ENCODE measurements at places on chromosomes 5 and 9.
A peak's percentile ranks its signal among the peaks of the same experiment; 100 is the strongest.

DNA sequence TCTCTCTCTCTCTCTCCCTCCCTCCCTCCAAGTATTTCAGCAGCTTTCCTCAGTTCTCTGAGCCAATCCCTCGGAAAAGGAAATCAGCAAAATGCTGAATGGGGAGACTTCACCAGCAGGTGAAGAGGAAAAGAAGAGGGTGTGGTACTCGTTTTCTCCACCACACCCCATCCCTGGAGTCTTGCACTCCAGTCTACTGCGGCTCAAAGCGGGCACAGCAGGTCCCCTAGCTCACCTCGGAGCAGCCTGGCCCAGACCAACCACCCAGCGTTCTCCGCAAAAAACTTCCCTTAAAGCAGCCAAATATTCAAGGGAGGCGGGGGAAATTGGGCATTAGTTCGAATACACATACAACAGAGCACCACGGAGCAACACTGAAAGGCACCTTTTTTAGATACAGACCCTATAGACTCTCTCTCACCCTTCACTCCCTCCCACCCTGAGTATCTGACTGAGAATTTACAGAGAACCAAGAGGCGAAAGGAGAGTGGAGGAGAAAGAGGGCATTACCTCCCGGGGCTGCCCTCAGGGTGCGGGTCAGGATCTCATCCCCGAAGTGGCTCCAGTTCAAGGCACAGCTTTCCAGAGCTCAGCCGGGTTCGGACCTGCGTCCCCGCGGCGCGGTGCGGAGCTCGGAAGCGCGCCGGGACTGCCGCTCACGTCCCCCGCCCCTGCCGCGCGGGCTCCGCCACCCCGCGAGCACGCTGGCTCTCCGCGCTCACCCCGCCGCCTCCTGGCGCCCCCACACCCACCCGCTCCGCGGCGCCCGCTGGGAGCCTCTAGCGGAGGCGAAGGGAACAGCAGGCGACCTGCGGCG is 1638.5 kb upstream of the C9orf72 start:
- no peak for DNase-seq

- no peak for DNase-seq
These were observed 9.8 kb upstream of the GNE start for GRCh38 chr9:36268007-36268427.

DNA sequence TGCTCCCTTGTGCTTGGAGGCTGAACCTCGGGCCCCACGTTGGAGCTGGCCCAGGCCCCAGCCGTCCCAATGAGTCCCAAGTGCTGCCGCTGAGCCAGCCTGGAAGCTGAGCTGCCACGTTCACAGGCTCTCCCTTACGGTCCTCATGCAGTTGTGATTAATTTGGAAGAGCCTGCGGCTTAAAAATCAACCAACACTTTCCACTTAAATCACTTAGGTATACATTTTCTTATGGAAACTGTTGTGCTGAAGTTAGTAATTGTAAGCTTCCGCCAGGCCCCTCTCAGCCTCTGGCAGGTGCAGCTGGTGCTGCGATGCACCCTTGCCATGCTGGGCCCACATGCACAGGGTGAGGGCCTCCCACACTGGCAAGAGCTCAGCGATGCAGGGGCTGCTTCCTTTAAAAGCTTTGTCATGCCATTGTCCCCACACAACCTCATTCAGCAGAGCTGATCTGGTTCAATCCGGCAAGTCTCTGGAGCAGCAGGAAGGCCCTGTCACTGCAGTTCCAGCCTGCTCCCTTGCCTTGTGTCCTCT is 61.0 kb downstream of the IPPK start:
- no peak for DNase-seq

GRCh38 chr5:175785681-175786080 is 85.7 kb upstream of the CPLX2 start:
- DNase-seq = no peak

DNA sequence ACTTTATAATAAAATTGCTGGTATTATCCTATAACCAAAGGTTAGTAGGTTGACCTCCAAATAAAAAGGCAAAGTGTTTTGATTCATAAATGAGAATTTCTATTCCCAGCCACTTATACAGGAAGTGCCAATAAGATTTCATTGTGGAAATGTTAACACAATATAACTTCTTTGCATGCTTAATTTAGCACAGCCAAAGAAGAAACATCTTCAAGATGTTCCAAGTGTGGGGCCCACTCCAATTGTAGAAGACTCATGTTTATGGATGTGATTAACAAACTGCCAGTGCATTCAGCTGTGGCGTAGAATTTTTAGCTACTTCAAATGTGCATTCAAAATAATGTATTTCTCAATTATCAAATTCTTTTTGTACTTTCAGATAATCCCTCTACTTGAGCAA is 402.3 kb downstream of the DEPDC1B start:
- DNase-seq = no peak

DNA sequence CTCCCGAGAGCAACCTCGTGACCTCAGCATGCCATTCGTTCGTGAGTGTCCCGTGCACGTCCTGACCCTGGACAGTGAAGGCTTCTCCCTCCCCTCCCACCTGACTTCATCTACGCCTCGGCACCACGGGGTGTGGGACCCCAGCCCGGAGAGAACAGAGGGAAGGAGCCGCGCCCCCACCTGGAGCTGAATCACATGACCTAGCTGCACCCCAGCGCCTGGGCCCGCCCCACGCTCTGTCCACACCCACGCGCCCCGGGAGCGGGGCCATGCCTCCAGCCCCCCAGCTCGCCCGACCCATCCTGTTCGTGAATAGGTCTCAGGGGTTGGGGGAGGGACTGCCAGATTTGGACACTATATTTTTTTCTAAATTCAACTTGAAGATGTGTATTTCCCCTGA is 38.3 kb upstream of the FCN2 start:
- DNase-seq = no peak

- no peak for DNase-seq
These were observed 122.9 kb downstream of the CFAP90 start for GRCh38 chr5:7728076-7728475.

GRCh38 chr9:112575107-112575506 is 88.5 kb downstream of the KIAA1958 start:
- no peak for DNase-seq

DNA sequence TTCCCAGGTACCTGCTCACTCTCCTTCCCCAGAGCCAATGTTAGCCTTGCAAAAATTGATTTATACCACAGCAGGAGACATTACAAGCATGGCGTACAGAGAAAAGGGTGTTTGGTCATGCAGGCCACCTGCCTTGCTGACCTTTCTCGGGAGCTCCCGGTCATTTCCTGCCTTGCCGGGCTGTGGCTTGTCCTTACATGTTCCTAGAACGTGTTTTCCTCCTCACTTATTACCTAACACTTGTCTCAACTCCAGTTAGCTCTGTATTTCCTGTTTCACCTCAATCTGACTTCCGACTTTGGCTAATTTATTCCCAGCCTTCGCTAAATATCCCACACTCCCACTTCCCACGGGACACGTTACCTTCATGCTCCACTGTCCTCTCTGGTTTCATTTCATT is 282.5 kb downstream of the ICE1 start:
- no peak for DNase-seq

- peak; percentile 73 for DNase-seq
These were observed 154.8 kb upstream of the TBC1D2 start for GRCh38 chr9:98410185-98410697.

All from AG04450 (cell line).